A549 treated with Hydrocortisone at 1 μM for 4 hours (cell line): ENCODE measurements at places on chromosomes 5 and 9. TPM values are rescaled to one million over a fixed set of nuclear protein-coding genes. Genes with fewer than 3 reads are reported as not detected.

Gene REXO4
- 32.4 to 36.5 TPM (median 32.9 TPM) in 5 replicates for total RNA-seq

Gene ECSCR
- total RNA-seq, result not detected in 5 replicates

Gene IFNA2
- total RNA-seq, result not detected in 5 replicates

Gene RNF183
- total RNA-seq, result not detected in 5 replicates

Gene VDAC1
- 388 to 404 TPM (median 395 TPM) in 5 replicates for total RNA-seq

Gene TSSK1B
- total RNA-seq, result not detected in 5 replicates

Gene PRKAA1
- total RNA-seq, result 26.3 to 70.4 TPM (median 38.7 TPM) in 5 replicates

Gene PRDM9
- total RNA-seq, result 0.03 TPM in 1 of 5 replicates, not detected in the others

Gene ENG
- total RNA-seq, result 0.09 to 0.15 TPM (median 0.12 TPM) in 5 replicates

Gene PCDHGB2
- total RNA-seq, result 0.05 to 0.13 TPM (median 0.11 TPM) in 4 of 5 replicates, not detected in the other

Gene SPACA9
- 3.8 to 6.1 TPM (median 5.2 TPM) in 5 replicates for total RNA-seq

Gene PKD2L2
- total RNA-seq, result 0.12 TPM in 1 of 5 replicates, not detected in the others

Gene C9
- total RNA-seq, result not detected in 5 replicates

Gene SPATA31C1
- total RNA-seq, result not detected in 5 replicates

Gene SETX
- 17.1 to 24.2 TPM (median 18.9 TPM) in 5 replicates for total RNA-seq

Gene SPATA31A3
- not detected in 5 replicates for total RNA-seq

Gene CCL21
- not detected in 5 replicates for total RNA-seq

Gene ANKRD18A
- 8.1 to 12.4 TPM (median 9.1 TPM) in 5 replicates for total RNA-seq

Gene ANKRD34B
- total RNA-seq, result 0.03 to 0.17 TPM (median 0.06 TPM) in 3 of 5 replicates, not detected in the others

Gene GABRA6
- not detected in 5 replicates for total RNA-seq

Gene SLC36A2
- not detected in 5 replicates for total RNA-seq

Gene ARL14EPL
- 0.10 to 0.43 TPM (median 0.24 TPM) in 5 replicates for total RNA-seq

Gene CER1
- not detected in 5 replicates for total RNA-seq

Gene PFN3
- total RNA-seq, result not detected in 5 replicates

Gene MVB12B
- total RNA-seq, result 5.4 to 7.8 TPM (median 6.9 TPM) in 5 replicates

Gene GRM6
- total RNA-seq, result not detected in 5 replicates

Gene BTNL9
- 0.74 to 1.1 TPM (median 0.77 TPM) in 5 replicates for total RNA-seq

Gene LCN2
- 2.8 to 5.4 TPM (median 3.3 TPM) in 5 replicates for total RNA-seq

Gene PLPPR1
- not detected in 5 replicates for total RNA-seq

Gene NME5
- not detected in 5 replicates for total RNA-seq
